ENCODE measurements at places on chromosomes 7 and 10.

GRCh38 chr10:49053053-49053997 lies 62.0 kb downstream of the VSTM4 start:
- DNase-seq = no peak

GRCh38 chr10:80855348-80855971 lies 317.8 kb downstream of the SH2D4B start:
- no peak for DNase-seq

DNA sequence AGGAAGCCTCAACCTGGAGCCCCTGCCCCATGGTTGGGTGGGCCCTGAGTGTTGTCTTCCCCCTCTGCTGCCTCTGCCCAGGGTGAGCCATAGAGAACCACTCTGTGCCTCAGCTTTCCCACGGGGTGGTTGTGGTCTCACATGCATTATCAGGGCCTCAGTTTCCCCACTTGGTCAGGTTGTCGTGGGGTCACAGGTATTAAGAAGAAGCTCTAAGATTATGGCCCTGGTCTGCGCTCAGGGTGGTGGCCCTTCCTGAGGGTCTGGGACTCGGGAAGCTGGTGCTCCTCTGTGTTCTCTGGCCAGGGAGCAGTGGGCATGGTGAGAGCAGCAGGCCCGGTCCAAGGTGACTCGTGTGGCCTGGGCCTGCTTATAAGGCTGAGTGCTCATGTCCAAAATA lies 17.8 kb downstream of the LRRC27 start:
- DNase-seq = no peak

- no peak for DNase-seq
Measured at GRCh38 chr10:112628951-112629609, 182.1 kb downstream of the VTI1A start.

DNA sequence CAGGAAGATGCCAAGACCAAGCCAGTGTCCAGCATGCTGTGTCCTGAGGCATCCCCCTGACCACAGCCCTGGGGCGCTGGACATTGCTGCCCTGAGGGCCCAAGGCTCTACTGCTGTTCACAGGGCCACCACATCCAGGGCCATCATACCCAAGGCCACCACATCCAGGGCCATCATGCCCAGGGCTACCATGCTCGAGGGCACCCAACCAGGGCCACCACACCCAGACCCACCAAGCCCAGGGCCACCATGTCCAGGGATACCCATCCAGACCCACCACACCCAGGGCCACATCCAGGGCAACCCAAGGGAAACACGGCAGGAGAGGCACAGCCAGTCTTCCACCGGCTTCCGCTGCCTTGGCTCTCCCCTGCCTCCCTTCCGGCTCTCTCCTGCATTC lies 17.1 kb downstream of the STK32C start:
- no peak for DNase-seq

GRCh38 chr7:70353330-70353945 lies 755.2 kb downstream of the AUTS2 start:
- DNase-seq = no peak

DNA sequence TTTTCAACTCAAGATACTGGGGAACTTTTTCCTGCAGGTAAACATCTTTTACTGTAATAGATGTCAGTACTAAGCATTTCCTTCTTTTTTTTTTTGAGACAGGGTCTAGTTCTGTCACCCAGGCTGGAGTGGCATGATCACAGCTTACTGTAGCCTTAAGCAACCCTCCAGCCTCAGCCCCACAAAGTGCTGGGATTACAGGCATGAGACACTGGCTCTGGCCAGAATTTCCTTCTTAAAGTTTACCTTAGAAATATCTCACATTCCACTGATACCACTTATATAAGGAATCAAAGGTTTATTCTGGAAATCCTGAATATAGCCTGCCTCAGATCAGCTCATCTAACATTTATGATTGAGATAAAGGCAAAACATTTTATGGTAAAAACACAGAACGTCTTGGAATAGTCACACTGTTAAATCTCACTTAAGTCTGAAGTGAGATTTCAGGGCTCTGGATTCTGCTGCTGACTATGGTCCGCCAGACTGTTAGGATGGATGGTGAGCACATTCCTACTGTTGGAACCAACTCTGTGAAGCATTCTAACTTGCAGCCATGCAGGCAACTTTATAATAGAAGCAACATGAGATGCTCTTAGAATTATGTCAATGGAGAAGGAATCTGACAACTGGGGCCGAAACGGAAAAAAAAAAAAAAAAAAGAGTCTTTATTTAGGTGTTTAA lies 151.9 kb downstream of the ZMYND11 start:
- no peak for DNase-seq

- no peak for DNase-seq
Measured at GRCh38 chr7:48505051-48505450, 333.8 kb downstream of the ABCA13 start.

GRCh38 chr7:46855851-46856250 lies 726.1 kb downstream of the TNS3 start:
- no peak for DNase-seq

DNA sequence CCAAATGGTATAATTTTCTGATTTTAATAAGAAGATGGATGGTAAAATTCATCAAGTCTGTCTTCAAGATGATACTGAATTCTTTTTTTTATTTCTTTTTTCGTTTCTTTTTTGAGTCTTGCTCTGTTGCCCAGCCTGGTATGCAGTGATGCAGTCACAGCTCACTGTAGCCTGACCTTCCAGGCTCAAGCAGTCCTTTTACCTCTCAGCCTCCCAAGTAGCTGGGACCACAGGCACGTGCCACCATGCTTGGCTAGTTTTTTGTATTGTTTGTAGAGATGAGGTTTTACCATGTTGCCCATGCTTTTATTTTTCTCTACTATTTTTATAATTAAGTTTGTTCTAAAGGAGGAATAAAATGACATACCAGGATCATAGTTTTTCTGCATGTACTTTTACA lies 52.1 kb upstream of the HELLS start:
- no peak for DNase-seq

- no peak for DNase-seq
Measured at GRCh38 chr7:12474035-12474434, 70.4 kb upstream of the VWDE start.

- no peak for DNase-seq
Measured at GRCh38 chr10:483261-483660, 206.2 kb downstream of the DIP2C start.

DNA sequence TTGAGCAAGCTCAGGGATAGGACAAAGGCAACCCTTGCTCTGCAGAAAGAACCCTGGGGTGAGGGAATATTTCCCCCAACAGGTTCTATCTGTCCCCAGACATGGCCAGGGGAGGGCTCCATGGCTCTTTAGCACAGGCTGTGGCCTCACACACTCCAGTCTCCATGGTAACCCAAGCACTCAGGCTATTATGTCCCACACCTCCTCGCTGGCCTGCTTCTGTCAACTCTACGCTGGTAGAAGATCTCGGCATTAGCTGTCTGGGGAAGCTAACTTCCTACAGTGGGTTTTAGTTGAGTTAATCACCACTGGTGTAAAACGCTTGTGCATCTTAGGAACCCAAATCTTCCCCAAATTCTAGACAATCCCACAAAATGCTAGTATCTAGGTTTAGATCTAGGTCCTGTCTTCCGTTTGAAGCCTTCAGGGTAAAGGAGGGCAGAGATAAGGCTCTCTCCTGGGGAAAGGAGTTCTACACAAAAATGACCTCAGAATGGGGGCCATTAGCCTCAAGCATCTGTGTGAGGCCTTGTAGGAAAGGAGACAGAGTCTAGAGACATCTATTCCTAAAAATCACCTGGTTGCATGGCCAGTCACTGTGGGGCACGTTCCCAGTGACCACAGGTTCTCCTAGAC lies 36.7 kb upstream of the SLIT1 start:
- DNase-seq = no peak

- peak; percentile 25 for DNase-seq
Measured at GRCh38 chr10:110643653-110644597, at the start of gene RBM20. Gene RBM20, plus strand, starts transcription at chr10:110644336. Its CDS starts 119 bp downstream, at chr10:110644455.

- no peak for DNase-seq
Measured at GRCh38 chr10:47179291-47179647, 120.7 kb upstream of the GDF10 start.

DNA sequence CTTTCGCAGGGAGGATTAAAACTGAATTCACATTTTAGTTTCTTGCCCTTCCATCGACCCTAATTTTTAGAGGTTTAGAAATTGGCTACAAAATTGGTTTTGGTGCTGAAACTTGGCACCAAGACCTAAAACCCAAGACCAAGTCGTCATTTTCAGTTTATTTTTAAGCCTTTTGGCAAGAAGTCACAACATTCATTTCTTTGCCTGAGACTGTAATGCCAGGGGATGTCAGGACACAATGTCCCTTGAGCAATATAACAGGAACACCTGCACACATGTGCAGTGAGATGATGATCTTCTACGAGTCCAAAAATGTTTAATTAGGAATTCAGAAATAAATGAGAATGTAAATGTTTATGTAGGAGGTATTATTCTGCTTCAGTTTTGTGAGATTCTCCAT lies 335.4 kb upstream of the ANKRD30A start:
- DNase-seq = no peak
